Activated naive CD8-positive, alpha-beta T cell treated with anti-CD3 and anti-CD28 coated beads, Interleukin-2, amount 50 U/mL, for 16 hours (primary cell): ENCODE measurements at places on chromosomes 11 and 22.

- DNase-seq, result no peak
Observed at GRCh38 chr11:14722496-14722895, 78.9 kb downstream of the PDE3B start.

- no peak for DNase-seq
Observed at GRCh38 chr11:119404872-119405271, 18.1 kb downstream of the THY1 start.

DNA sequence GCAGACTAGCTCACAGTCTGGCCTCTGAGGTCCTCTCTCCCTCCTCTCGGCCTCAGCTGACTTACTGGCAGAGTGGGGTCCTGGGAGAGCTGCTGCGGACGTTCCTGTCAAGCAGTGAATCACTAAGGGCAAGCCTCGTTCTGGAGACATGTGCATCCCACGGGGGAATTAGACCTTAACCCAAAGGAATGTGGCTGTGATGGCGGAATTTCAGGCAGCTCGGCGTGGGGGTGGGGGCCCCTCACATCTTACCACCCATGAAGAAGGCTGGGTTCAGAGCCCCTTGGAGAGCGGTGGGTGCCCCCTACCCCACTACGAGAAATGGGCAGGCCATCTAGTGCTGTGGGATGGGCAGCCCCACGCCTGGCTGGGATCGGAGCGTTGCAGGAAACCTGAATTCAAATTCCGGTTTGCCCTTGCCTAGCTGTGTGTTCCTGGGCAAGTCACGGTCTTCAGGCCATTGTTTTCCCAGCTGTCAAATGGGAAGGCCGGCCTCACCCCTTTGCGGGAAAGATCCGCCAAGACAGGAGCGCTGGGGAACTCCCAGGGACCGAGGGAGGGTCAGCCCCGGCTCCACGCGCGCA lies 554 bp downstream of the LRRC32 start:
- no peak for DNase-seq

GRCh38 chr11:70825893-70826540 lies 426.4 kb downstream of the SHANK2 start:
- DNase-seq, result no peak

DNA sequence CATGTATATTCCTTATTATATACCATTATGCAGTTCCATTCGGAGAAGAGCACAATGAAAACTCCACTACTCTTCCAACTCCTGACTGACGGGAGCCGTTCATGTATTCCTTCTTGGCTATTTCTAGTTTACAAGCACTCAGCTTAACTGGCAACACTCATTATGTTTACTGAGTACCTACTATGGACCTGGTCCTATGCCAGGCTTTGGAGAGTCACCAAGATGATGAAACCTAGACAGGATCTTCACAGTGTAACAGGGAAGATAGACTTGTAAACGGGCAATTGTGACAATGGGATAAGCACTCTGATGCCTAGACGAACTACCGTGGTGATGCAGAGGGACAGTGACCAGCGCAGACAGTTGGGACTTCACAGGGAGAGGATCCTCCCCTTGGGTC lies 22.3 kb upstream of the ST3GAL4 start:
- DNase-seq, result no peak

DNA sequence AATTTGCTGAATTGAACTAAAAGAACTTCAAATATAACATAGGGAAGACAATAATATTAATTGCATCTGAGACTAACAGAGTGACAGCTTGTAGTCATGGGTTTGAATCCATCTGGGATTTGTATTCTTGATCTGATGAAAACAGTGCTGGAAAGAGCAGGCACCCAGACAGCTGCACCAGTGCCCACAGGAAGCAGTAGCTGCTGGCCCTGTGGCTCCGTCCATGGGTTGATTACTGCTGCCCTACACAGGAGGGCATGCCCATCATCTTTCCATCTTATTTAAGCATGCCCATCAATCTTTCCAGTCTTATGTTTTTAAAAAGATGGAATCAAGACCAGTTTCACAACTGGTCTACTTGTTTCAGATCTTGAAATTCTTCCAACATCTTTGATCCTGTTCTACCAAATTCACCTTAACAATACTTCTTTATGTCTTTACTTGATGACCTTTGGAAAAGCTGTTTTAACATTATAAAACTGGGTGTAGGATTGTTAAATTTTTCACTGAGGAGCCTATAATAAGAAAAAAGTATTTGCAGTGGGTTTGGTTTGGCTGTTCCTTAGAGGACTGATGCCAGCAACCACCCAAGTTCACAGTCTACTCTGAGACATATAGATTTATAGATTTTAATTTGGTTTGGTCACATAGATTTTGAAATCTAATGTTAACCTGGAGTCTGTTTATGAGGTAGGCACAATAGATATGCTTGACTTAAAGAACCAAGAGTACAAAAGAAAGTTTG lies 761 bp upstream of the NXPE4 start:
- no peak for DNase-seq

GRCh38 chr11:117251506-117251905 lies 19.0 kb downstream of the RNF214 start:
- no peak for DNase-seq

DNA sequence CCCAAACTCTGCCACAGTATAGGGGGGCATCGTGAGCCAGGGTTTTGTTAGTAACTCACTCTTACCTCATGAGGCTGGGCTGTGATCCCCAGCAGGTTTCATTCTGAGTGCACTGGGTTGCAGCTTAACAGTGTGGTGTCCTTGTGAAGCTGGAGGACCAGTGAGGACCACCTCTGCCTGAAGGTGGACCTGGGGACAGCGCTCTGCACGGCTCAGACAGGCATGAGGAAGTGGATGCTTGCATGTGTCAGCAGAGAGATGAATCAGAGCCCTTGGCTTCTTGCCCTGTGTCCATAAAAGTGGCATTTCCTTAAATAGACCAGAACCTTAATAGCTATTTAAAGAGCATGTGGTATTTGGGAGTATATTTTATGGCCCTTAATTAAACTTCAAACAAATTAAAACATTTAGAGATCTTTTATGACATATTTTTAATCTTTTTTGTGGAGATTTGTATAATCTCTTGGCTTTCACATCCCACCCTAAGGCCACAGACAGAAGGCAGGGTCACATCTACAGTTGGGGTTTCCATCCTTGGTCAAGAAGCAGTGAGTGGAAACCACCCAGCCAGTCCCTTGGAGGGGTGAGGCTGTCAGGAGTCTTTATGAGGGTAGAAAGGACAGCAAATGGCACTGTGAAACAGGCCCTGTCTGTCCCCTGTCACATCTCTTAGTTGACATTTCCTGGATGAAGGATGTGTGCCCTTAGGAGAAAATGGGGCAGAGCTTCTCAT lies 24.8 kb upstream of the ADORA2A start:
- DNase-seq, result no peak

- no peak for DNase-seq
Observed at GRCh38 chr11:120883404-120884080, 140.4 kb upstream of the TBCEL start.

GRCh38 chr11:3130269-3131071 lies 34.6 kb downstream of the OSBPL5 start:
- DNase-seq, result no peak

DNA sequence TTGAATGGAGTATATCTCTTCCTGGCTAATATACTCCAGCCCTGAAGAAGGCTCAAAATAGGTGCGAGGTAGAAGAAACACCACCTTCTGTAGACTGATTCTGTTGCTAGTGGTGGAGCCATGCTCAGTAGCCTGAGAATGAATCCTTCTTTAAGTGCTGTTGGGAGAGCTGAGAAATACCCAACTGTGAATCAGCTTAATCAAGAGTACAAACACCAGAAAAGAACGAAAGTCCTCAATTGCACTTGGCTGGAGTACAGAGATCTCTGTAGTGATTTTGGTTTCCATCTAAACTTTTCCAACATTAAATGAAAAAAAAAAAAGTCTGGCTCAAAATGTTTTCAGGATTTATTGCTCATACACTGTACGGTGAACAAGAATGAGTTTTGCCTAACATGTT lies 619.1 kb downstream of the METTL15 start:
- no peak for DNase-seq

GRCh38 chr11:66042996-66043906 lies 5.7 kb downstream of the GAL3ST3 start:
- no peak for DNase-seq

- no peak for DNase-seq
Observed at GRCh38 chr11:108551651-108552462, 41.7 kb downstream of the EXPH5 start.

GRCh38 chr11:65496304-65497140 lies 2.3 kb upstream of the MALAT1 start:
- no peak for DNase-seq

DNA sequence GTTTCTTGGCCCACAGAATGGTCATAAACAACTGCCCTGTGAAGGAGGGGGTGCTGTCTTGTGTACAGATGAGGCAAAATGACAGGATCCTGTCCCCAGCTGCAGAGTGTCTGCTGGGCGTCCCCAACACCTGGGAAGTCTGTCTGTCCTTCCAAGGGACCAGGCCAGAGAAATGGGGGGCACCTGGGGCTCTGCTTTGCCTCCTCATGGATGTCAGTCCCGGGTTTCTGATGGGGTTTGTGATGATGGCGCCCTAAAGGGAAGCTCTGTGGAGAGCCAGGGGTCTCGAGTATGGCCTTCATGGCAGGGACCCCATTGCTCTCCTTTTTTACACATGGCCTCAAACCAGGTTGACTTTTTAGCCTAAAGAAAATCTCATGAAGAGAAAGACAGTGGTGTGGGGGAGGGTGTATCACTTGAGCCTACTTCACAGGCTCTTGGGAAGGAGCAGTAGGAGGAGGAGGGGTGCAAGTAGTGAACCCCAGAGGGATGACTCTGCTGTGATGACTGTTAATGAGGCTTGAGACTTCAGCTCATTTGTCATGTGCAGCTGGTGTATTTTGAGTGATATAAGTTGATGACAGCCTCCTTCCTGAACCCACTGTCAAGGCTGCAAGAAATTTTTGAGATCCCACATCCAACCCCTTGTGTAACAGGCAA lies 40.6 kb upstream of the TUB start:
- no peak for DNase-seq

DNA sequence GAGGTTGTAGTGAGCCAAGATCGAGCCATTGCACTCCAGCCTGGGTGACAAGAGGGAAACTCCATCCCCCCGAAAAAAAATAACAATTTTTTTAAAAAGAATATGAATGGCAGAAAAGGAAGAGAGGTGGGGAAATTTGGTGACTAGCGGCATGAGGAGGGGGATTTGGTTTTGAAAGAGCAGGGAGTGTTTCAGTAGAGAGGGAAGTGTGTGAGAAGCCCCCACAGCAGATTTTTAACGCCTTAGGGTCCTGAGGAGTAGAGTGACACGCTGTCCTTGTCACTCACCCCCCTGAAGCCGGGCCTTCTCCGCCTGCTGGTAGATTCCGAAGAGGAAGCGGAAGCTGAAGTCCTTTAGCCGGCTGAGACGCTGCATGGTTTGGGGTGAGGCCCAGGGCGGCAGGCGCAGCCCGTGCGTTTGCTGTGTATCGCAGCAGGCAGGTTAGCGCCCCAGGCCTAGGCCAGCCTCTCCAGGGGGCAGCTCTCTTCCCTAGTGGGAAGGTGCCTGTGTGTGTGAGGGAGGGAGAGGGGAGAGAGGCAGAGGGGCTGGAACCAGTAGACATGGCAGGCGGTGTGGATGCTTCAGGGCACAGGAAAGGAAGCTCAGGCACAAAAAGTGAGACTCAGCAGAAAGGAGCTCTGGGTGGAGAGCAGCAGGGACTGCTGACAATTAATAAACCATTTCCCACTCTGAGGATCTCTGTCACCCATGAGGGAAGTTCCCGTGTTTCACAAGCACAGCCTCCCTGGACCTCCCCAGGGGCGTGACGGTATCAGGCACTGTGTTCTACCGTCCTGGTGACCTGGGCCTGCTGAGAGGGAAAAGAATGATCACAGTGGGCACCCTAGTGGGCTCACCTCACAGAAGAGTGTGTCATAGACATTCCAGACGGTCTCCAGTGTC lies 3.9 kb downstream of the ACP2 start:
- DNase-seq, result no peak

GRCh38 chr11:63603180-63603518 lies 11.1 kb downstream of the PLAAT3 start:
- DNase-seq, result no peak

DNA sequence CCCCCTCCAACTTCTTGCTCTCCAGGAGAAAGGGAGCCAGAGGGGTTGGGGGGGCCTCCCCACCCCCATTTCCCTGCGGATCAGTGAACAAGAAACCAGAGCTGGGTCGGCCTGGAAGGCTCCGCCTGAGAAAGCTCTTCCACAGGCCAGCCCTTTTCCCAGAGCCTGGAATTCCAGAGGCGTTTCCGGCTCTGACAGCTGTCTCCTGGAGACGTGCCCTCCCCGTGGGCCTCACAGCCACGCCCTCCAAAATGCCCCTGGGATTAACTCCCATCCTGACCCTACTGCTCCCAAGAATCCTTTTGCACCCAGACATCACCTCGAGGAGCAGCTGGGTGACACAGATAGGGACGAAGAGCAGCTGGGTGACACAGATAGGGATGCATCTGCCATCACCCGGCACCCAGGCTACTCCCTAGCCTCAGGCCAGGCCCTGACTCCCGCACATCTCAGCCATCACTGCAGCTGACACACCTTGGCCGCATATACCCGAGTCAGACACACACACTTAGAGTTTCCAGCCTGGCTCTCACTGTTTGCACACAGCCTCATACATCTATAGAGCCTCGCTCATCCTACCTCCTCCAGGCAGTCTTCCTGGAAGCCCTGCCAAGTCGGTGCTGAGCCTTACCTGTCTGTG lies 7.6 kb upstream of the CDC42EP1 start:
- DNase-seq, result no peak

GRCh38 chr22:42792909-42793847 lies 63.9 kb downstream of the ARFGAP3 start:
- no peak for DNase-seq

DNA sequence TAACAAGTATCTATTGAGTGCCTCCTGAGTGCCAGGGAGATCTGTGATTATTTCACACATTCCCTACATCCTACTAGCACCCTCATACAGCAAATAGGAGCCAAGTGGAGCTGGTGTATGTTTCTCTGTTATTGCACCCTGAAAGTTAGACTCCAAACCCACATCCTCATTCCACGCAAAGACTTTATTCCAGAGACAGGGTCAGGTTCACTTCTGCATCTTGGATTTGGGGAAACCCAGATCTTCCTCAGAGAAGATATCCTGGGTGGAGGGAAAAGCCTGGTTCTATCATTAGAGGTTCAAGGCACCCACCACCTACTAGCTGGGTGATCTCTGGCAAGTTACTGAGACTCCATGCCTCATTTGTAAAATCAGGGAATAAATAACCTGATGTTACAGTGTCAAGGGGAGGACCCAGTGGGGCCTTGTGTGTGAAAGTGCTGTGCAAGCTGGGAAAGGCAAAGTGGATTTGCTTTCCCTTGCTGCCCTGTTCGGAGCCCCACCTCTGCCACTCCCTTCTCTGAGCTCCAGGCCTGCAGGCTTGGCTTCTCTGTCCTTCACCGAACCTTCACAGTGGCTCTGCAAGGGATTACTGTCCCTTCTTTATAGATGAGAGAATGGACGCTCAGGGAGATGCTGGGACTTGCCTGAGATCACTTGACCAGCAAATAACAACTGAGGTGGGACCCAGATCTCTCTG lies 991 bp upstream of the SLCO2B1 start:
- DNase-seq, result no peak
